ENCODE measurements at places on chromosomes 11 and 22. TPM values are rescaled to one million over a fixed set of nuclear protein-coding genes. Genes with fewer than 3 reads are reported as not detected.

RIMBP3B gene
- total RNA-seq = 0.14 TPM

CLTCL1 gene
- 7.9 TPM for total RNA-seq

SCARF2 gene
- total RNA-seq = 3.0 TPM

CCDC87 gene
- total RNA-seq = 0.23 TPM

SORL1 gene
- total RNA-seq = 12.9 TPM

GLB1L3 gene
- total RNA-seq = 0.42 TPM

CENPM gene
- total RNA-seq = 28.6 TPM

TIMP3 gene
- total RNA-seq = 43.9 TPM

TBX10 gene
- not detected for total RNA-seq

CCS gene
- total RNA-seq = 22.4 TPM

ANO9 gene
- 10.5 TPM for total RNA-seq

PAK1 gene
- 38.6 TPM for total RNA-seq

MAPK8IP2 gene
- total RNA-seq = 0.65 TPM

RGL4 gene
- total RNA-seq = not detected

LUZP2 gene
- total RNA-seq = 0.07 TPM

MIAT gene
- total RNA-seq = 0.37 TPM

TRAF6 gene
- total RNA-seq = 4.4 TPM

OR2AT4 gene
- total RNA-seq = not detected

OR51B4 gene
- total RNA-seq = not detected

OR10A2 gene
- total RNA-seq = not detected

C22orf23 gene
- total RNA-seq = not detected

CST6 gene
- 8.9 TPM for total RNA-seq

SLC5A4 gene
- not detected for total RNA-seq

IFITM10 gene
- 3.3 TPM for total RNA-seq

C11orf91 gene
- total RNA-seq = not detected

POU2AF1 gene
- total RNA-seq = 3.4 TPM

DDTL gene
- total RNA-seq = not detected

TRIM22 gene
- total RNA-seq = 14.9 TPM

CRYBB2 gene
- total RNA-seq = not detected

SLC22A12 gene
- not detected for total RNA-seq

BRSK2 gene
- total RNA-seq = 0.28 TPM

SEPTIN5 gene
- 68.3 TPM for total RNA-seq

PLAAT2 gene
- 0.42 TPM for total RNA-seq

TMEM191C gene
- total RNA-seq = 1.5 TPM

NPAS4 gene
- not detected for total RNA-seq

FIBP gene
- total RNA-seq = 143 TPM

C11orf97 gene
- not detected for total RNA-seq

VPREB1 gene
- not detected for total RNA-seq

BLID gene
- total RNA-seq = 0.71 TPM

RASSF10 gene
- total RNA-seq = 6.5 TPM

PHLDA2 gene
- total RNA-seq = 126 TPM

PDHX gene
- total RNA-seq = 32.8 TPM

MGAT3 gene
- 0.85 TPM for total RNA-seq

KCNJ1 gene
- 0.07 TPM for total RNA-seq

PLAAT5 gene
- total RNA-seq = not detected

OR51E2 gene
- not detected for total RNA-seq

UPK2 gene
- total RNA-seq = 0.56 TPM

OR5A1 gene
- not detected for total RNA-seq

AP2A2 gene
- 39.9 TPM for total RNA-seq

TMEM41B gene
- total RNA-seq = 42.0 TPM

TSPO gene
- 767 TPM for total RNA-seq

OR5D14 gene
- total RNA-seq = not detected

KRTAP5-7 gene
- not detected for total RNA-seq

C22orf31 gene
- total RNA-seq = not detected

DDI1 gene
- total RNA-seq = not detected

RASGRP2 gene
- not detected for total RNA-seq

ACTN3 gene
- total RNA-seq = 0.14 TPM

OR52I1 gene
- not detected for total RNA-seq
